ENCODE measurements at places on chromosomes 3 and 15. TPM values are rescaled to one million over a fixed set of nuclear protein-coding genes. Genes with fewer than 3 reads are reported as not detected.

DNA sequence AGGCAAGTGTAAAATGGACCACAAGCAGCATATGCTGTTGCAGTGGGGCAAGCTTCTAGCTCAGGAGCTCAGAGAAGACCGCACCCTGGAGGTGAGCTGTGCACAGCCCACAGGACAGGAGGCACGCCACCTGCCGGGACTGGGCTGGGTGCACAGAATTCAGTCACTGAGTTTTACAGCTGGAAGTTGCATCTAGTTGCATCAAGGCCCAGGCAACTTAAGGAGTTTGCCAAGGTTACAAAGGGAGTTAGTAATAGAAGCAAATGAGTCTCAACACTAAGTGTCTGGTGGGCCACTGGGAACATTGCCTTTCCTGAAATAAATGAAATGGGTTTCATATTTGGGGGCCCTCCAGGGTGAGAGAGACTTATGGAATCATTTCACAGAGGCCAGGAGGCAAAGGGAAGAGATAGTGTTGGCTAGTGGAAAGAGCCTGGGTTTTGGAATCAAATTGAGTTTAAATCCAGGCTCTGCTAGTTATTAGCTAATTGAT, 36.0 kb upstream of the TIMP4 start:
- DNase-seq = no peak

GRCh38 chr15:71447328-71448250, 332.3 kb downstream of the THSD4 start:
- DNase-seq = no peak

- DNase-seq = no peak
Observed at GRCh38 chr3:197327701-197328100, 29.3 kb upstream of the DLG1 start.

- DNase-seq = no peak
Observed at GRCh38 chr15:52730173-52730572, 51.0 kb upstream of the ATOSA start.

The FRMD5 gene
- total RNA-seq = 44.0 TPM

The ANKRD34C gene
- not detected for total RNA-seq
